ENCODE measurements at places on chromosomes 3 and 15.

GRCh38 chr3:41216993-41217392, 17.7 kb downstream of the CTNNB1 start:
- DNase-seq = no peak

GRCh38 chr3:33424606-33425452, 15.4 kb downstream of the UBP1 start:
- DNase-seq = no peak

- no peak for DNase-seq
Measured at GRCh38 chr3:58800032-58800431, 133.5 kb upstream of the FAM3D start.

DNA sequence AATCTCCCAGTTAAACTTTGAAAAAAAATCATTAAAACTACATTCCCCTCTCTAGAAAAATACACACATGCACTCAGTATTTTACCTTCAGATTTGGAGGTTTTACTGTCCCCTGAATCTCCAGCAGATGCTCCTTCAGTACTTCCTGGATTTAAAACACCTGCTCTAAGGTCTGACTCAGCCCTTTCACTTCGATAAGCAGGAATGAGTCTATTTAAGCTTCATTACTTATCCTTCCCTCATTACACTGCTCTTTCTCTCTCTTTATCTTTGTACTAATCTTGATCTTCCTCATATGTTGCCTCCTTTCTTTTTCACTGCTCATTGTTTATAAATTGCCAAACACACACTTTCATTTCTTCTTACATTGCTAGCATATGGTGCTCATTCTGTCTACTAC, 443.9 kb downstream of the DIPK2A start:
- DNase-seq = no peak

DNA sequence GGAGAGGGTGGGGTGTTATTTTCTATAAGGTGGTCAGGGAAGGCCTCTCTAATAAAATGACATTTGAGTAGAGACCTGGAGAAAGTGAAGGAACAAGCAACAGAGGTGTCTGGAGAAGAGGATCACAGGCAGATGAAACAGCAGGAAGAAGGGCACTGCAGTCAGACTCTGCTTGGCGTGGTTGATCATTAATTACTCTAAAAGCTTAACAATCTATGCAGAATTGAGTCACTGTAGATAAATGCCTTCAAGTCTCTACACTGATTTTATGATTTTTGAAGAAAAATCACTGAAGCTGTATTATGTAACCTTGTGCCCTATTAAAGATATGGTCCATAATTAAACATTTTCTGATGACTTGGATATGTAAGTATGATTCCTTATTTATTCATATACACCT, 114.2 kb downstream of the TNIK start:
- DNase-seq = no peak

- no peak for DNase-seq
Measured at GRCh38 chr15:82830427-82831173, 21.2 kb downstream of the WHAMM start.

DNA sequence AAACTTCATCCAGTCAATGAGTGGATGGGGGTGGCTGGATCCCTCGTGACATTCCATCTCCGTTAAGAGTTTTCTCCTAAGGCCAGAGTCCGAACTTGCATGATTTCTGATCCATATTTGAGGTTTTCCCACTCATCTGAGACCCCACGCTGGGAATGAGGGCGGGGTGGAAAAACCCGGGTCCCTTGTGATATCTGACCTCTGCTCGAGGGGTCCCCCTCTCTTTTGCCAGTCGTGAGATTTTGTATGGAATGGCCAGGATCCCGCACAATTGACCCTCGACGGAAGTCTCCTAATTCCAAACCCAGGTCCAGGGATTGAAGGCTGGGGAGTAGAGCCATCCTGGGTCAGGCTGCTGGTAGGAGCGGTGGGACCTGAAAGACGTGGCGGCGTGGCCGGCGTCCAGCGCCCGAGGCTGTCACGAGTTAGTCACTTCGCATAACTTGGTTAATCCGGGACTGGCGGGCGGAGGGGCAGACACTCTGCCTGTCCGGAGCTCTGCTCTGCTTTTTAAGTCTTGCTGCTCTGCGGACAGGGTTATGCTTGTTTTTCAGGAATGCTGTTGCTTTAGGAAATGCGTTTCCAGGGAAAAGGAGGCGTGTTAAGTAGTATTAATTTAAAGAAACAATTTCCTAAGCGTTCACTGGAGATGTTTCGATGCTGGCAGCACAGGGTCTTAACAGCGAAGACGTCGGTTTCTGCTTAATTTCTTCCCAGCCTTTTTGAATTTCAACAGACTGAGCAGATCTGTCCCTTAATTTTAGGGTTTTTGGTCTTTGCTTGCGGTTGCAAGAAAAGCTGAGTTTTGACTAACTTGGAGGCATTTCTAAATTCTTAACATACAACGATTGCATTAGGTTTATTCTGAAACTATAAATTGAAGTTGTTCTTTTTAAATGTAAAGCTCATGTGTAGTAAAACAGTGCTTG, 69.7 kb upstream of the LRRFIP2 start:
- no peak for DNase-seq

DNA sequence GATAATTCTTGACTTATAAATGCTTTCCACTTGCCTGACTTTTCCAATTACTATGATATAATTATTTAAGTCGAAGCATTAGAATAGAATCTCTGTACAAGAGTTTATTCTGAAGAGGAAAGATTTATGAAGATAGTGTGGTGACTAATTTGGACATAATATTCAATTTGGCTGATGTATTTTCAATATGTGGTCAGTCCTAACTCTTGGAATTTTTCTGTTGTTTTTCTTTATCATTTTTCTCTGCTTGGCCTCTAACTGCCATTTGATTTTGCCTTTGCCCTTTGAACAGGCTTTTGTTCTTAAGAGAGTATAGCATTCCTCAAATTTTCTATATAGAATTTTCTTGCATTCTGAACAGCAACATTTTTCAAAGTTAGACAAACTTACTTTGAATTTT, 2.6 kb upstream of the MDFIC2 start:
- no peak for DNase-seq

- no peak for DNase-seq
Measured at GRCh38 chr15:84035399-84035766, 200.2 kb upstream of the GOLGA6L4 start.

DNA sequence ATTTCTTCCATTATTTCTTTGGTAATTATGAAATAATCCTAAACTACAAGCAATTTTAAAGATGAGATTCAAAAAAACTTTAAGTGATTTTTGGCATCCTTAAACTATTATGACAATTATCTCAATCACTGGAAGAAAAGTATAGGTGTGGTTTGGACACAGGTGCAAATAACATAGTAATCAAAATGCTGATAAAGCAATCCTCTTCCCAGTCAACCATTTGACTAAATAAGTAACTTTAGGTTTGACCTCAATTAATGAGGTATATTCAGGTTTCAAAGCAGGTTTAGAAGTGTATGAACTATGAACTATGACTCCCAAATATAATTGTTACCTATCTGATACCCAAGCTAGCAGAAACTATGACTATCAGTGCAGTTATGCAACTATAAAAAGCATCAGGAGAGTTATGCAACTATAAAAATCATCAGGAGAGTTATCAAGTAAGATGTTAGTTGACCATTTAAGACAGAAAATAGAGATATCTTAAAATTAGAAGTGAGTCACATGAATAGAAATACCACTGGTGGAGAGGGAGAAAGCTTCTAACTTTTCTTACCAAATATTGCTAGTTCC, 8.9 kb upstream of the CNTN3 start:
- no peak for DNase-seq

GRCh38 chr15:101389362-101389761, 94.3 kb upstream of the SNRPA1 start:
- DNase-seq = no peak

GRCh38 chr3:156859578-156859977, 33.4 kb downstream of the LEKR1 start:
- no peak for DNase-seq

GRCh38 chr3:149314807-149315578, 18.4 kb downstream of the TM4SF18 start:
- DNase-seq = no peak

DNA sequence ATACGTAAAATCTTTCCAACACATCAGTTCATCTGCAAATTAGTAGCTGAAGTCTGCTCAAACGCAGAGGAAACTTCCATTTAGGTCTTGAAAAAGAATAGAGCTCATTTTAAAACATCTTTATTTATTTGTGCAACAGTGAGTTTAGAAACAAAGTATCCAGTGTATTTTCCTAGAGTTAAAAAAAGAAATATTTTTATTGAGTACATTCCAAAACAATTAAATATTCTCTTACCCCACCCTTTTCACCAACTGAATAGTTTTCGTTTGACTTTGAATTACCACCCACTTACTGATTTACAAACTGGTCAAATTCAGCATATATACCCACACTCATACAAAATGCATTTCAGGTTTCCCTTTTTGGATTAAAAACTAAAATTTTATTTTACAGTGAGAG, 104.7 kb downstream of the ZBTB20 start:
- DNase-seq = no peak

DNA sequence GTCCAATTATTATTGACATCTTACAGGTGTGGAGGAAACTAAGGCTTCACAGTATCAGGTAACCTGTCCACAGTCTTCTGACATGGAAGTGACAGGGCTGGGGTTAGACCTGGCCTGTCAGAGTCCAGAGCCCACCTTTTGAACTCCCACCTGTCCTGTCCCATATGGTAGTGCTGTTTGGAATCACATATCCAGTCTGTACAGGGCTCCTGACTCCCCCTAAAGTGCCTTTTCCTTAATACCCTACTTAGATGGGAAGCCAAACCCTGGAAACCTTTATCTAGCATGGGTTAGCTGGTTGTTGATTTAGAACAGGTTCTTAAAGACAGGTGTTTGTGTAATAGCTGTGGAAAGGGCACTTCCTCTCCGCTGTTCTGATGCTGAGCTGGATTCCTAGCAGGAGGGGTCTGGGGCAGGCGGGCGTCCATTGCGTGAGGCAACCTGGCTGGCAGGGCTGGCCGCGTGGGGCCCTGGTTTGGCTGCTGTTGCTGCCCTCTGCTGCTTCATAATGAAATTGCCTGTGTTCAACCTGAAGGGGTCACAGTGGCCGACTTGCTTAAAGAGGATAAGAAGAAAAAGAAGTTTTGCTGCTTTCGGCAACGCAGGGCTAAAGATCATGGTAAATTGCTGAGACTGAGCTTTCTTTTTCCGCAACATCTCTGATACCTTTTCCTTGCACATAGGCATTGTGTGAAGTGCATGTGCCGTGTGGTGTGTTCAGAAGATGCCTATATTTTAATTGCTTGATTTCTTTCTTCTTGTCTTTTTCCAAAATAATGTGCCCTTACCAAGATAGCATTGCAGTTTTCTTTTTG, 136.2 kb downstream of the CHDH start:
- DNase-seq = peak; percentile 65

DNA sequence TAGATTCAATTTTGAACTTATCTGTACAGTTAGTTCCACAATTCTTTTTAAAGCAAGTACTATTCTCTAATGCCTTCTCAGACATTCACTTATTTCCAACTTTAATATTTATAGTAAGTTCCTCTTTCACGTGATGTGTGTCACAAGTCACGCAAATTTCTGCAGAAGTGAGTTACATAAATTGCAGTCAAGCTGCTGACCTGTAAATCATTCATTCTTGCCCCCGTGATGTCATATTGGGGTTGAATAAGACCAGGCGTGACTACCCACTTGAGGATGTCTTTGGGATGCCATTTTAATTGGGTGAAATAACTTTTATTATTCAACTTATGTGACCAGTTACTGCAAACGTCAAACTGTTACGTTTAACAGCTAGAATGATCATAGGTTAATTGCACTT, 15.1 kb downstream of the PPARG start:
- no peak for DNase-seq

DNA sequence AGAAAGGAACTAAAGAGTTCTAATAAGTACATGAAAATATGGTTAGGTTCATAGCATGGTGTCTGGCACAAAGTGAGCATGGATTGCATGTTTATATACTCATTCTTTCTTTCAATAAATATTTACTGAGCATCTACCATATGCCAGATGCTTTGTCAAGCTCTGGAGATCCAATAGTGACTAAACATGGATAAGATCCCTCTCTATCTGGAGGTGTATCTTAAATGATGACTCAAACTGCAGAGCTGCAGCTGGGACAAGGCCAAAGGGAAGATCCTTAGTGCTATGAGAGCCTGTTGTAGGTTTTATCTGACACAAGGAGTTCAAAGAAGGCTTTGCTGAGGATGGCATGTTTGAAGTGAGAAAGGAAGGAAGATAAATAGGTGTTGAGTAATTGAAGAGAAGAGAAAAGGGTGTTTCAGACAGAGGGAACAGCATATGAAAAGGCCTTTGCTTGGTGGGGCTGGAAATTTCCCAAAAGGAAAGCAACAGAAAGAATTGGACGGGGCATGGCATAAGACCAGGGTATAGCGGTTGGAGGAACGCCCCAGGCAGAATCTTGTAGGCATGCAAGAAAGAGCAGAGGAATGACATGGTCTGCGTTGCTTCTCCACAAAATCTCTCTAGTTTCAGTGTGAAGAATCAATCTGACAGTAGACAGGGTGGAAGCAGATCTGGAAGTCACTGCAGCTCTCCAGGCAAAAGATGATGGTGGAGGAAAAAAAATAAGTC, 239.9 kb upstream of the LRTM1 start:
- no peak for DNase-seq

GRCh38 chr3:63952248-63952594, 40.0 kb upstream of the SCAANT1 start:
- DNase-seq = no peak

DNA sequence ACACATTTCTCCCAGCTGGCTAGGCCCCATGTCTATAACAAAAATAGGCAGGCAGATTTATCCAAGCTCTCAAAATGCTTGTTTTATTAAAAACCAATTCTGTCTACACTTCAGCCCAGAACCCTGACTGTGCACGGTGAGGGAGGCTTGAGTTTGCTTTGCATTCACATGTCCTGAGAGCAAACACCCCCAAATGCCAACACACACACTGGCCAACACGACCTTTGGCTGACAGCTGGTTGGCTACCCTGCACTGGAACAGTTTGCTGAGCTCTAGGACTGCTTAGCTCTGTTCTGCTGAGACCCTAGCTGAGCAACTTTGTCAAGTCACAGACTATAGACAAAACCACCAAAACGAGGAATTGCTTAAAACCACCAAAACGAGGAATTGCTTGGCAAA, 3.6 kb downstream of the STIMATE start:
- DNase-seq = no peak

GRCh38 chr3:121786485-121786884, 36.9 kb upstream of the GOLGB1 start:
- no peak for DNase-seq

- no peak for DNase-seq
Measured at GRCh38 chr3:149080699-149081091, 5.6 kb downstream of the HLTF start.

GRCh38 chr15:81544385-81544784, 170.4 kb upstream of the TMC3 start:
- no peak for DNase-seq

- DNase-seq = no peak
Measured at GRCh38 chr15:99238849-99239248, 10.5 kb downstream of the TTC23 start.

DNA sequence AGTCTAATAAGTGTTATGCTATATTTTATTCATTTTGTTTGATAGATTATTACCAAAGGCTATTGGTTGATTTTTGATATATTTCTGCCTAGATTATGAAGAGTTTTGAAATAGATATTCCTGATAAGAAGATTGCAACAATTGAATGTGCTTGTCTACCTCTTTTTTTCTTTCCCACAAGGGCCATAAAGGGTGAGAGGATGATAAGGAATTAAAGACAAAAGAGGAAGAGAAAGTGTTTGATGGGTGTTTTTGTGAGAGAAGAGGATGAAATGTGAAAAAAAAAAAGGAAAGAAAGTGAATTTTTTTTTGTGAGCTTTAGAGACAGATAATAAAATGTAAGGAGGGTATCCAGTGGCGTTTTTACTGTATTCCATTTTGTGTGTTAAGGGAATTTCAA, 244.4 kb downstream of the CHST2 start:
- no peak for DNase-seq

- DNase-seq = no peak
Measured at GRCh38 chr3:160757233-160758106, 1.4 kb downstream of the PPM1L start.

Data from GM19239 (cell line).